NCI-H2081 treated with DMSO at 0.1 percent for 48 hours (cell line): ENCODE measurements at places on chromosomes 12 and 14.

- DNase-seq = no peak
These were observed 156.6 kb downstream of the CALM1 start for GRCh38 chr14:90553298-90553920.

DNA sequence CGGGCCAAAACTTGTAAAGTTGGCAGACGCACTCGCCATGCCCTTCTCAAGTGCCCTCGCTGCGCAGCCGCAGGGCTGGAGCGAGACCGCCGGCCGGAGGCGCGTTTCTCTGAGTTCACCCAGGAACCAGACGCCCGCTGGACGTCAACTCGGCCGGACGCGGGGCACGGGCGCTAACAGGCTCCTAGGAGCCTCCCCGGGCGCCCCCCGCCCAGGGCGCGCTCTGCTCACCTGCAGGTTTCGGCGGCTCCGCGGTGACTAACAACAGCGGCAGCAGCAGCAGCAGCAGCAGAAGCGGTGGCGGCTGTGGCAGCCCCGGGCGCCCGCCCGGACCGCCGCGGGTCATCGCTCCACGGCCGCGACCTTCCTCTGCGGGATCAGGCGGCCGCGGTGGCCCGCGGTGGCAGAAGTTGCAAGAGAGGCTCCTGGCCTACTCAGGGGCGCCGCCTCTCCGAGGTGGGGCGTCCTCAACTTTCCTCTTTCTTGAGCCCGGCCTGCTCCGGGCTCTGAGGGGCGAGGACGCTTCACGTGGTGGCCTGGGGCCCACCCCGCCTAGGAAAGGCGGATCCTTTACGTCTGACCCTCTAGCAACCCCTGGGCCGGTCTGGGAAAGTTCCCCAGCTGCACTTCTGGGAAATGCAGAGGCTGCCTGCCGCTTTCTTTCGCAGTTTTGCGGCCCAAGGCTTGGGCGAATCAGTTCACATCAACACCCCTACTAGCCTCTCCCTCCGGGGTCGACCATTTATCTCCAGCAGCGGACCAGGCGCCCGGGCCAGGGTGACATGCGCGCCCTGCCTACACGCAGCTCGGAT lies at the start of gene PLBD1:
Gene PLBD1, minus strand, starts transcription at position 533 of the 812 bp plus-strand sequence. Its CDS starts 187 bp downstream, at position 346.
- no peak for DNase-seq

DNA sequence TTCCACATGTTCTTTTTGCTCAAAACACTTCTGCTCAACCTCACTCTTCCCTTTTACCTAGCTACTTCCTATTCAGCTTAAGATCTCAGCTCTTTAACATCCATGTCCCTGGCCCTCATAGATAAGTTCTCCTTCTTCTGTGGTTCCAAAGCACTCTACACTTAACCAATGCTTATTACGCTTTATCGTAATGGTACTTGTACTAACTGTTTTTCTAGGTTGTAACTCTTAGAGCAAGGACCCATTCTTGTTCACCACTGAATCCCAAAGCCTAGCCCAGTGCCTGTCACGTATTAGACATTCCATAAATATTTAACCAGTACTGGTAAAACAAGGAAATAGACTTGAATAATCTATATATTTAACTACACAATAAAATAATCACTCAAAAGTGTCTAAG lies 5.3 kb downstream of the SLC41A2 start:
- DNase-seq = no peak

GRCh38 chr14:44898551-44898950 lies 63.2 kb downstream of the KLHL28 start:
- no peak for DNase-seq

- DNase-seq = no peak
These were observed 35.7 kb downstream of the CDC42BPB start for GRCh38 chr14:103021684-103022001.

DNA sequence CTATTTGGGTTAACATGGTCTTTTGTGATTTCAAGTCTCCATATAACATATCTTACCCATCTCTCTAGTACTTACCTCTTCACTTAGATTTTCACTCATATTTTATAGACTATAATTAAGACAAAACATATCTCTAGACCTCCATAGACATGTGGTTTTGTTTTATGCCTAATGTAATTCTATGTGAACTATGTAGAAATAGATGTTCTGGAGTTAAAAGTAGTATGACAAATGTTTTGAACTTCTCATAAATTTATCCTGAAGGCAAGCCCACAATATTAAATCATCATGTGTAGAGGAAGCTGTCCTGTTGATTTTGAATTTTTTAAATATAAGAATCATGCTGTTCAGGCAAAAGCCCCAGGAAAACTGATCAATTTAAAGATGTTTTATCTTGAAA lies 169.2 kb downstream of the SYT1 start:
- no peak for DNase-seq

- DNase-seq = no peak
These were observed 361.9 kb upstream of the FKBP4 start for GRCh38 chr12:2432856-2433255.

DNA sequence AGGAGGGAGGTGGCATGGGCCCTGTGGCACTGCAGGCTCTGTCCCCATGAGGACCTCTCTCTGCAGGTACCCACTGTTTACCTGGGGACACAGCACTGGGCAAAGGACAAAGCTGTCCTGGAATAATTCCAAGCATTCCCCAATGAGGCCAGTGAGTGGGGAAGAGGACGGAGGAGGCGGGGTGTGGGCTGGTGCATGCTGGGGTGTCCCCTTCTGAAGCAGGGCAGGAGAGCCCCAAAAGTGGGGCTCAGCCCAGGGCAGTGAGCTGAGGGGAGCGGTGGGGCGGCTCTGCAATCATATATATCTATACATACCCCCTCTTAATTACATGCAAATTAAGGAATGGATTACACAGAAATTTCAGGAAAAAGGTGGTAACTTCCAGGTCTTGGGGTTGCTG lies 315.8 kb downstream of the ADGRD1 start:
- DNase-seq = no peak

DNA sequence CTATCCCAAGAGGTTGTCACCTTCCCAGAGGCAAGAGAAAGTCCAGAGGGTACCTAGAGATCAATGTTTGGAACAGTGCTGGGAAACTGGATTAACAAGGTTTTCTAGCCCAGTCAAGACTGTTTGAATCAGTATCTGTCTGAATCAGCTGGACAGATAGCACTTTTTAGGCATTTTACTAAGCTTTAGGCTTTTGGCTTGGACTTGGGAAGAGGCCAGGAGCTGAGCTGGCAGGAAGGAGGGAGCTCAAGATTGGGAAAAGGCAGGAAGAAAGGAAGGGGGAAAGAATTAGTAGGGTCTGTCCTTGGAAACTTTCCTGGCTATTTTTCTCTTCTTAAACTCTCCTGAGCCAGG lies 8.3 kb downstream of the IKZF4 start:
- DNase-seq = no peak

DNA sequence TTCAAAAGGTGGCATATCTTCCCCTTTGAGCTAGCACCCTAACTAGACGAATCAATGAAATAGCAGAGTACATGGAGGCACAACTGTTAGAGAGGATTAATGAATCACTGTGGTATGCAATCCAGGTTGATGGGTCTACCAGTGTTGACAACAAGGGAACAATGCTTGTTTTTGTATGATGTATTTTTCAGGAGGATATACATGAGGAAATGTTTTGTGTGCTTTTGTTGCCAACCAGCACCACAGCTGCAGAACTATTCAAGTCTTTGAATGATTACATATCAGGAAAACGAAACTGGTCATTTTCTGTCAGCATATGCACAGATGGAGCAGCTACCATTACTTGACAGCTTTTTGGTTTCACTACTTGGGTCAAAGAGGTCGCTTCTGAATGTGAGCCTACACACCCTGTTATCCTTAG lies 142.6 kb downstream of the GPHN start:
- DNase-seq = no peak

GRCh38 chr14:68959035-68959434 lies 20.1 kb downstream of the ACTN1 start:
- DNase-seq = no peak

GRCh38 chr12:94783862-94784261 lies 133.5 kb upstream of the TMCC3 start:
- DNase-seq = no peak

DNA sequence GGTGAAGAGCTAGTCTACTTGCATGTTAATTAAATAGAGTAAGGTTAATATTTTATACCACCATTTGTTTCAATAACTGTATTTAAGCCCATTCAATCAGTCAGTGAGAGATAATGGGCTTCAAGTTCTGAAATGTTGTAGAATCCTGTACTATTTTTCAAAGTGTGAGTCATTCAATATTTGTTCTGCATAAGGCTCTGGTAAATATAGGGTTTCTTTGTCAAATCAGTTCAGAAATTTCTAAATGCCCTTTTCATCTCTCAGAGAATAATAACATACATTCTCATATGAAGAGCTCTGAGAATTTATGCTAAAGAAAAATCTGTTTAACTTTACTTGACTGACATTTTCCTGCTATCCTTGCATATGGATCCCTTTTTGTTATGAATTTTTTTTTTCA lies 493.3 kb downstream of the TMTC2 start:
- DNase-seq = no peak

DNA sequence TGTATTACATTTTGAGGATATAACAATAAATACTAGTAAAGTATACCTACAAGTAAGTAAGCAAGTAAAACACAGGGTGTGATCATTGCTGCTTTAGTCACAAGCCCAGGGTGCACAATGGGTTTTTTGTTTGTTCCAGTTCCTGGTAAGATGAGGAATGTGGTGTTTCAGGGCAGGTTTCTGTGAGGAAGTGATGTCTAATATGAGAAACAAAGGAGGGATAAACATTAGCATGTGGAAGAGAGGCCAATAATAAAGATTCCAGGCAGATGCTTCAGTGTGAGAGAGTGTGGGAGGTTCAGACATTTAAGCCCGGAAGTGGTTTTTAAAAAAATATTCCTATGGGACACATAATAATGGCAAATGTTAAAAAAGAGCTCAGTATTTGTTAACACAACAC lies 808.1 kb upstream of the USP15 start:
- no peak for DNase-seq

- no peak for DNase-seq
These were observed 55.0 kb downstream of the AP5M1 start for GRCh38 chr14:57323721-57324120.

DNA sequence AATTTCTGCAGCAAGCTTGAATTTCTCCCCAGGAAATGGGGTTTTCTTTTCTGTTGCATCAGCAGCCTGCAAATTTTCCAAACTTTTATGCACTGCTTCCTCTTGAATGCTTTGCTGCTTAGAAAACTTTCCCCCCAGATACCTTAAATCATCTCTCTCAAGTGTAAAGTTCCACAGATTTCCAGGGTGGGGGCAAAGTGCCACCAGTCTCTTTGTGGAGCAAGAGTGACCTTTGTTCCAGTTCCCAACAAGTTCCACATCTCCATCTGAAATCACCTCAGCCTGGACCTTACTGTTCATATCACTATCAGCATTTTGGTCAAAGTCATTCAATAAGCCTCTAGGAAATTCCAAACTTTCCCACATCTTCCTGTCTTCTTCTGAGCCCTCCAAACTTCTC lies 241.6 kb upstream of the TMTC1 start:
- DNase-seq = no peak

DNA sequence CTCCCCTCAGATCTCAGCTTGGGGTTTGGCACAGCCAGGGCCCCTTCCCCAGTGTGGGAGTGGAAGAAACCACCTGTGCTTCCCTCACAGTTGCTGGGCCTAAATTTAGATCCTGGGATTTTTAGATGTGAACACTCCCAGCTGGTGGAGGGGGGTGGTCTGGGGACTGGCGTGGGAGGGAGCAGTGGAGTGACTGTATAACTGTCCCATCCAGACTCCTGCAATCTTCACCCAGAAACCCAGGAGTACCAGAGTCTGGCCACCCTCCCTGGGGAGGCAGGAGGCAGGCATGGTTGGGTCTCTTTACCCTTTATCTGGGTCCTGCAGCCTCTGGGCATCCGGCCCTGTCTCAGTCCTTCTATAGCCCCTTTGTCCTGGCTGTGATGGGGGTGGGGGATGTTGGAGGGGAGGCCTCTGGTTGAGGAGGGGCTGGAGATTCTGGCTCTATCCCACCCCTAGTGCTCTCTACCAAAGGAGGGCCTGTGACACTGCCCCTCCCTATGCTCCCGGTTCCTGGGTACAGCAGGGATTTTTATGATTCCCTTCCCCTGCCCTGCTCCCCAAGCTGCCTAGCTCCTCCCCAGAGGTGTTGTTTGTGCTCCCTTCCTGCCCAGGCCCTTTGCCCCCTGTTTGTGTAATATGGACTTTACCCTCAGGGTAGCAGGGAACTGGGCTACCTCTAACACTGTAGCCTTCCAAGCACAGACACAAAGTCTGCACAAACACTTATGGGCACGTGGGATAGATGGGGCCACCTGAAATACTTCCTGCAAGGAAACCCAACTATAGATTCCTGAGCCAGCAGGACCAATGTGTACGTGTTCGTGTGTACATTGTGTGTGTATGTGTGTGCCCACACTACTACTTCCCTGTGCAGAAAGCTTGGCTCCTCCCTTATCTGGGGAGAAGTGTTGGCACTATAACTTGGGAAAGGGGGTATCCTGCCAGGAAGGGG lies 1.7 kb downstream of the ERBB3 start:
- no peak for DNase-seq

GRCh38 chr12:117622741-117623140 lies 261.3 kb upstream of the NOS1 start:
- DNase-seq = no peak

- no peak for DNase-seq
These were observed 2.5 kb downstream of the OR6C76 start for GRCh38 chr12:55428331-55429243.

- no peak for DNase-seq
These were observed 101.9 kb upstream of the RTL1 start for GRCh38 chr14:101005447-101005846.

DNA sequence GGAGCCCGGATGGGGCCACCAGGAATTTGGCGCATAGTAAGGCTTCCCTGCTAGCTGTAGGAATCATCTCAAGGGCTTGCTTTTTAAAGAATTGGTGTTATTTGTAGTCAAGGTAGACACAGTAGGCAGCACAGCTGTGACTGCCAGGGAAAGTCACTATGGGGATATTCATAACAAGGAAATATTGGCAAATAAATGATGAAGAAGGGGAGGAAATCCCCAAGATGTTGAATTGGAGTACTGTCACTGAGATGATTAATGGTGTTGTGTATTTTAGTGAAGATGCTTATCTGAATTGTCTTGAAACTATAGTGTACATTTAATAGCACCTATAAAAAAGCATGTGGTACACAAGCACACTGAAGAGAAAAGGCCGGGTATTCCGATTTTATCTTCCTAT lies 118.9 kb downstream of the NPAS3 start:
- no peak for DNase-seq

GRCh38 chr14:68977718-68978171 lies 1.4 kb downstream of the ACTN1 start:
- DNase-seq = no peak
